ENCODE measurements at places on chromosomes 1 and 21.

- no peak for DNase-seq
Measured at GRCh38 chr1:104853276-104853675, 1103.6 kb downstream of the AMY1C start.

DNA sequence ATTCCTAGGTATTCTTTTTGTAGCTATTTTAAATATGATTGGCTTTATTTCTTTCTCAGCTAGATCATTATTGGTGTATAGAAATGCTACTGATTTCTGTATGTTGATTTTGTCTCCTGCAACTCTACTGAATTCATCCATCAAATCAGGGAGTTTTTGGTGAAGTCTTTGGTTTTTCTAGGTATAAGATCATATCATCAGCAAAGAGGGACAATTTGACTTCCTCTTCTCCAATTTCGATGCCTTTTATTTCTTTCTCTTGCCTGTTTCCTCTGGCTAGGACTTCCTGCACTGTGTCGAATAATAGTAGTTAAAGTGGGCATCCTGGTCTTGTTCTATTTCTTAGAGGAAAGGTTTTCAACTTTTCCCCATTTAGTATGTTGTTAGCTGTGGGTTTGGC is 27.5 kb upstream of the PRKACB start:
- no peak for DNase-seq

- DNase-seq = no peak
Measured at GRCh38 chr1:12438349-12438924, 179.6 kb downstream of the DHRS3 start.

DNA sequence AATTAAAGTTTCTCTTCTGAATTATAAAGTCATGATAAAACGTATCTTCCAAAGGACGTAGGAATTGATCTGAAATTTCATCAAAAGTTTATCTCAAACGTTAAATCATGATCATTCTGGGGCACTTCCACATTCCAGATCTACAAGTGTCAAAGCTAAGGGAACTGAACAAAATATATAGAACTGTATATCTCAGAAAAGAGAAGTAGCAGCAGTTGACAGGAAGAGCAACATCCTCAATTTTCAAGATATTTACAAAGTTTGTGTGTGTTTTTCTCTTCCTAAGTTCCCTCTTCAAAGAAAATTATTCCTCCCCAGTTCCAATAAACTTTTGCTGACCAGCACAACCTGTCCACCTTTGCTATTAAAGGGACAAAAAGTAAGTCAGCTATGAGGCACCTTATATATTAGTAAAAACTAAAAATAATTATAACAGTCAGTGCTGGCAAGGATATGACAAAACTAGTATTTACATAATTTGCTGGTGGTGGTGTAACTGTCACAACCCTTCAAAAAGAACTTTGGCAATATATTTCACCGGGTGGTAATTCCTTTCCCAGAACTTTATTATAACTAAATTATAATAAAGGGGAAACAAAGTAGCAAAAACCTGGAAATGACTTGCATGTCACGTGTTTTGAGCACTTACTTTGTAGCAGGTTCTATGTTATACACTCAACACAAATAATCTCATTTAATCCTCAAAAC is 38.5 kb upstream of the EYA3 start:
- no peak for DNase-seq

DNA sequence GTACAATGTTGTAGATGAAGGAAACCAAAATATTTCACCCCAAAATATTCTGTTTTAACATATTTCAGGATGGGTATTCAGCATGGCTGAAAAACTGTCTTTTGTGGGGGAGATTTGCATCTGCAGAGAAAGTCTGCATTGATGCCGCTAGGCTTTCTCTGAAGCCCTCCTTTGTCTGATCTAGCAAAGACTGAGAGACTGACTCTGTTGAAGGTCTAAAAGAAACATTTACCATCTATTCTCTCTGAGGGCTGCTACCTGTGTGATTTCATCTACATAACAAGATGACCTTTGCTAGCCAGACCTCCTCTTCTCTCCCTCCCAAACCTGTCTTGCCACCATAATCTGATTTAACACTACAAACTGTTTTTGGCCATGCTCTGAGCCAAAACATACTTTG is 12.4 kb upstream of the MT1HL1 start:
- DNase-seq = no peak

- DNase-seq = no peak
Measured at GRCh38 chr1:97680894-97681293, 239.9 kb downstream of the DPYD start.

GRCh38 chr1:55774446-55774845 is 559.3 kb upstream of the USP24 start:
- DNase-seq = no peak

GRCh38 chr1:165942927-165943597 is 115.6 kb downstream of the UCK2 start:
- no peak for DNase-seq

DNA sequence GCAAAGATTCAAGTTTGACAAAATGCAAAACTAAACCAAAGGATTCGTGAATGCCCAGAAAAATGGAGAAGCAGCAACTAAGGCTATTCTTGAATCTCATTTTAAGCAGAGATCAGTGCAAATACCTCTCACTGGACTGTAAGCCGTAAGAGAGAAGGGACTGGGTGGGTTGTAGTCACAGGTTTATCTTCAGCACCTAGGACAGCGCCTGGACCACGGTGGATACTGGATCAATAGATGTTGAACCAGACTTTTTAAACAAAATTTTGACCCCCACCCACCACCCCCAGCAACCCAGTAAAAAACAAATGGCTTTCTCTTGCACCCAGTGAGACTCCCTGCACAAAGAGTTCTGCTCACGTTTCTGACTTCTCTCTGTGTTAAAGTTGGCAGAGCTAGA is 347.1 kb downstream of the AJAP1 start:
- DNase-seq = no peak

DNA sequence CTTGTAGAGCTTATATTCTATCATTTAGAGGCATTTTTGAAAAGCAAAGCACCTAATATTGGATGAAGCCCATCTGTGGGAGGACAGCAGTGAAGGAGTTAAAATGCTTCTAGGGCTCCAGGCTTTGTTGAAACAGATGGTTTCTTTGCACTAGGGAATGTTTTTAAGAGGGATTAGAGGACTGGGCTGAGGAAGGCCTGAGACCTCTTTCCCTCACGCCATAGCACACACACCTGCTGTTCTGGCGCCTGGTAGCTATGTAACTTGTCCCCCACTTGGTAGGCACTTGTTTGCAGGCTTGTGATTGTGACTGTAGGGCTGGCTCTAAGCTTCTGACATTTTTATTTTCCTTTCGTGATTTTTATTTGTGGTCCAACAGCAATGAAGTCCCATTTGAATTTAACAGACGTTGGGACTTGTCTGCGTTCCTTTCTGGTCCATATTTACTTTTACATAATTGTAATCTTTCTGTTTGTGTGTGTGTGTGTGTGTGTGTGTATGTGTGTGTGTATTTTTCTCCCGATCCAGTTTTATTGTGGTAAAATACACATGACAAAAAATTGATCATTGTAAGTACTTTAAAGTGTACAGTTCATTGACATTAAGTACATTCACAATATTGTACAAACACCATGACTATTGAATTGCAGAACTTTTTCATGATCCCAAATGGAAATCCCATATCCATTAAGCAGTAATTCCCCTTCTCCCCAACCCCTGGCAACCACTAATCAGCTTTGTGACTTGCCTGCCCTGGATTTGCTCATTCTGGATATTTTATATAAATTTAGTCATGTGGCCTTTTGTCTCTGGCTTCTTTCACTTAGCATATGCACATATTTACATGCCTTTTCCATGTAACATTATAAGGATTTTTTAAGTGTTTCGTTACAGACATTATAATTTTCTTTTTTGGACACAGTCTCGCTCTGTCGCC is 33.5 kb upstream of the MACF1 start:
- DNase-seq = no peak

DNA sequence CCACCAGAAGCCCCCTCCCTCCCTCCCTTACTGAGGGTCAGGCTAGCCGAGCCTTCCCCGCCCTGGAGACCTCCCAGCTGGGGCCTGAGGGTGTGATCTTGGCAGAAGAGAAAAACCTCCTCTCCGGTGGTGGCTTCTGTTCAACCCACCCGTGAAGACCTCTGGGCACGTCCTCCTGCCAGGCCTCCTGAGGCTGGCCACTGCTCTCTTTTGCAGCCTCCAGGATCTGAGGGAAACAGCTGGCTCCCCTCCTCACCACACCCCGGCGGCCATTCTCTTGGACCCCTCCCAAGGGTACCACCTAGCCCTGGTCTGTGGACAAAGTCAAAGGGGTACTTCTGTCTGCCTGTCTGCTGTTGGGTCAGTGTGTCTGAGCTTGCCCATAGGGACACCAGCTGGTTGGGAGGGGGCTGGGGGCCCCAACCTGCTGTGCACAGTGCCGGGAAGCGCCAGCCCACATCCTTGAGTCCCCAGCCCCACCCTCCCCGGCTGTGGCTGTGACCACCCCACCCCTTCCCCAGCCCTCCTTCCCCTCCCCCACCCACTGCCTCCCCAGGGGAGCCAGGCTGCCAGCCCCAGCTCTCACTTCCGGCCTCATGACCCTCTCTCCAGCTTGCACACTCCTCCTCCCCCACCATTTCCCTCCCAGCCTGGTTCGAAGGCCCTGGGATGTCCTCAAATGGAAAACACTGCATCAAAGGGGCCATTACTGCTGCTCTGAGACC is 48.1 kb downstream of the AHDC1 start:
- no peak for DNase-seq

GRCh38 chr1:227272428-227272827 is 45.9 kb downstream of the CDC42BPA start:
- DNase-seq = no peak

DNA sequence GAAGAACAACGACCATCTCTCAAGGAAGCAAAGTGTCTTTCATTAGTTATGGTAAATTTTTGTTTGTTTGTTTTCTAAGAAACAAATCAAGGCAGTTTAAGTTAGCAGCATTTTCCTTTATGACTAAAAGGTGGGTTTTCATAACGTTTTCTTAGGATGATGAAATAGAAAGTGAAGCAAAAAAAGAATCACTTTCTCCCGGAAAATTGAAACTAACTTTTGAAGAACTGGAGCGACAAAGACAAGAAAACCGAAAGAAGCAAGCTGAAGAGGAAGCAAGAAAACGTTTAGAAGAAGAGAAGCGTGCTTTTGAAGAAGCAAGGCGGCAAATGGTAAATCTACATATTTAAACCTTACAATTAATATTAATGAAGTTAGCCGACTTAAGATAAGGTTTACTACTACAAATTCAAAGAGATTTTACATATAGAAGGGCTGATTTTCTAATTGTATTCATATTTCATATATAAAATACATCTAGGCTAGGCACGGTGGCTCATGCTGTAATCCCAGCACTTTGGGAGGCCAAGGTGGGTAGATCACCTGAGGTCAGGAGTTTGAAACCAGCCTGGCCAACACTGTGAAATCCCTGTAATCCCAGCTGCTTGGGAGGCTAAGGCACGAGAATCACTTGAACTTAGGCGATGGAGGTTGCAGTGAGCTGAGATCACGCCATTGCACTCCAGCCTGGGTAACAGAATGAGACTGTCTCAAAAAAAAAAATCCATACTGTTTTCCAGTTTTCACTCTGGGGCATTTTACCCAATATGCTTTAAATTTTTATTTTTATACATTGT is 38.3 kb downstream of the NEXN start:
- no peak for DNase-seq

DNA sequence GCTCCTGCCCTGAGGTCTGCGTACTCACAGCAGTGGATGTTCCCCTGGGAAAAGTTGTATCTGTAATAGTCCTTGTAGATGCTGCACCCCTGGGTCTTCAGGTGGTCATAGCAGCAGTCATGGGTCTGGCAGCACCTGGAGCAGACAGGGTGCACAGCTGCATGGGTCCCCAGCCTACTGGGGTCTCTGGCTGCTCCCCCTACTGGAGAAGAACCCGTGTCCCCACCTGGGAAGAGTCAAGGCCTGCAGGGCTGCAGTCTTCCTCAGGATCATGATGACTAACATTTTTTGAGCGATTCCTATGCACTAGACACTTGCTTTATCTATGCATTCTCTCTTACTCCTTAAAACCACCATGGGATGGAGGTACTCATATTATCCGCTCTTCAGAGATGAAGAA is 3.9 kb downstream of the PLA2G2D start:
- no peak for DNase-seq

- no peak for DNase-seq
Measured at GRCh38 chr1:17099616-17100340, 19.5 kb downstream of the PADI2 start.

GRCh38 chr1:45458894-45459293 is 32.1 kb downstream of the TESK2 start:
- DNase-seq = no peak

GRCh38 chr1:15288173-15288926 is 41.3 kb downstream of the FHAD1 start:
- no peak for DNase-seq

- DNase-seq = no peak
Measured at GRCh38 chr21:17779496-17779895, 39.7 kb downstream of the C21orf91 start.

GRCh38 chr1:41740058-41740457 is 178.7 kb downstream of the HIVEP3 start:
- no peak for DNase-seq

- DNase-seq = peak; percentile 57
Measured at GRCh38 chr1:184143449-184143848, 91.9 kb downstream of the TSEN15 start.

DNA sequence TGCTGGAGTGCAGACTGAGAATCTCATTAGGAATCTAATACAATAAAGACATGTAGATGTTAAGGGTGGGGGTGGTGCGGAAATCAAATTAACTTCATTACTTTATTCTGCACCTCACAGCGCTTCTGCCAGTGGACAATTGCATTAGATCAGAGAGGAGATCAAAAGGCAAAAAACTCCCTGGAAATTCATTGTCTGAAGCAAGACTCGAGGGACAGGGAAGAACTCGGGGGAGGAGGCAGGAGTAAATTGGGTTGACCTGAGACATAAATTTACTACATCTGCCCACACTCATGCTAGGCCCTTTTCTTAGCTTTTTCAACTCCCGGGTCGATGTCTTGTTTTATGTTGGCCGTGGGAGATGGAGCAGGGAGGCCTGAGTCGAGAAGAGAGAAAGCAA is 315.4 kb downstream of the SPATA17 start:
- no peak for DNase-seq

DNA sequence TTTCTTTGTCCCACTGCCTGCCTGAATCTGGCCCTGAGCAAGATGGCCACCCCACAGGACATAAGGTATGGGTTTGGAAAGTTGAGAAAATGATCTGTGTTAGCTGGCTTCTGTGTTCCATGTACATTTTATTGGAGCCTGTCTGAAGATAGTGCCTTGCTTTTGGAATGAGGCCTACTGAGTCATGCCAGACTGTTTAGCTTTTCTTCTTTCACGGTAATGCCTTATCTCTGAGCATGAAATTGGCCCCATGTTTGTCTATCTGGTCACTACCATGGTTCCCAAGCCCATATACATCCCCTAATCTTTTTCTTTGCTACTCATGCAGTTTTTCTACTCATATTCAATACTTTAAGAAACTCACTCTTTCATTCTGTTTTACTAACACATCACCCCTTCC is 85.1 kb upstream of the LMO4 start:
- DNase-seq = no peak

- DNase-seq = no peak
Measured at GRCh38 chr1:192954705-192955265, 104.4 kb downstream of the UCHL5 start.

- DNase-seq = no peak
Measured at GRCh38 chr1:33225586-33225985, 30.7 kb upstream of the ZNF362 start.

All from anterior cingulate cortex (tissue), 58 donors.